H4 (cell line): ENCODE measurements at places on chromosomes 11 and 22.

- no peak for DNase-seq
Measured at GRCh38 chr11:56558574-56558973, 15.5 kb upstream of the OR5M11 start.

- DNase-seq, result peak; percentile 24
Measured at GRCh38 chr22:40345815-40346184, 500 bp upstream of the ADSL start.

DNA sequence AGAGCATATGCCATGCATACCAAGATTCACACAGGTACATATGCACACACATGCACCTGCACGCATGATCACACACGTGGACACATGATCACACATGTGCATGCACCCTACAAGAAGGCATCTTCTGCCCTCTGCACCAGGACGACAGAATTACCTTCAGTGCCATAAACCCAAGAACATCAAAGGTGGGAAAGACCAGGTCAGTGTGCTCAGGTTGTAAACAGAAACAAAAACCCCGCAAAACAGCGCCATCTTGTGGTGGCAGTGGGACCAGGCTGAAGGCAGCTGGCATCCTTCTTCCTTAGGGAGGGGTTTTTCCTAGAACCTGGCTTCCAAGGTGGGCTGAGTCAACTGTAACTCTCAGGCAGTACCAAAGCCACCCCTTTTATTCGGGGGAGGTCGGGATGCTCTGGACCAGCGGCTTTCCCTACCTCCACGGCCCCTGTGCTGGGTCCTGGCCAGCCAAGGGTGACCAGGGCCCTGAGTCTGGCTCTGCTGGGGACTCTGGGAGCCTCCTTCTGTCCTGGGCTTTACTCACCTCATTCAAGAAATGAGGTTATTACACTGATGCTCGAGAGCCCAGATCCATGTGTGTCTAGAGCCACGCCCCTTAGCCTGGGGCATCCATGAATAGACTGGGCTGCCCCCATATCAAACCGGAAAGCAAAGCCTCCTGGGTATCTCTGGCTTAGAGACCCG, 69.4 kb upstream of the FGF3 start:
- peak; percentile 55 for DNase-seq

GRCh38 chr11:86291466-86292262, 10.4 kb upstream of the HIKESHI start:
- DNase-seq, result peak; percentile 44

- no peak for DNase-seq
Measured at GRCh38 chr11:130074736-130075135, 5.0 kb downstream of the APLP2 start.

DNA sequence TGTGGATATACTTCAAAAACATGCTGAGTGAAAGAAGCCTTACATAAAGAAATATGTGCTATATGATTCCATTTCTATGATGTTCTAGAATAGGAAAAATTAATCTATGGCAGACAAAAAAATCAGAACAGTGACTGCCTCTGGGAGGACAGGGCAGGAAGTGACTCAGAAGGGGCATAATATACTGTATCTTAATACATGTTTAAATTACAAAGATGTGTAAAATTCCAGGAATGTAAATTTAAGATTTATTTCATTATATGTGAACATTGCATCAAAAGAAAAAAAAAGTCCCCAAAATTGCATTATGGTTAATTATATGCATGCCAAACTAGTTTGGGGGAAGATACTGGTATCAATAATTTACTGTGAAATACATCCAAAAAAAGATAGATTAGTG, 32.2 kb downstream of the SBF2 start:
- no peak for DNase-seq

DNA sequence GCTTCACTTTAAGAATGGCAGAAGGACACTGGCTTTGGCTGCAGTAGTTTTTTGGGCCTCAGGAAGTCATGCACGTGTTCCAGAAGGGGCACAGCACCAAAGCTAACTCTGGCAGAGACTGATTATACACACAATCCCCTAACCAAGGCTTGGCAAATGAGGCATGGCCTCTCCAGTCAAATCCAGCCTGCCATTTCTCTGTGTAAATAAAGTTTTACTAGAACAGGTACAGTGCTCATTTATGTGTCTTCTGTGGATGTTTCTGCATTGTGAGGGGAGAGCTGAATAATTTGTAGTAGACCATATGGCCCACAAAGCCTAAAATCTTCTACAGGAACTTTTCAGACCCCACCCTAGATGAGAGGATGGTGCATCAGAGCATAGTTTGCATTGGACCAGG, 46.4 kb upstream of the MN1 start:
- no peak for DNase-seq

DNA sequence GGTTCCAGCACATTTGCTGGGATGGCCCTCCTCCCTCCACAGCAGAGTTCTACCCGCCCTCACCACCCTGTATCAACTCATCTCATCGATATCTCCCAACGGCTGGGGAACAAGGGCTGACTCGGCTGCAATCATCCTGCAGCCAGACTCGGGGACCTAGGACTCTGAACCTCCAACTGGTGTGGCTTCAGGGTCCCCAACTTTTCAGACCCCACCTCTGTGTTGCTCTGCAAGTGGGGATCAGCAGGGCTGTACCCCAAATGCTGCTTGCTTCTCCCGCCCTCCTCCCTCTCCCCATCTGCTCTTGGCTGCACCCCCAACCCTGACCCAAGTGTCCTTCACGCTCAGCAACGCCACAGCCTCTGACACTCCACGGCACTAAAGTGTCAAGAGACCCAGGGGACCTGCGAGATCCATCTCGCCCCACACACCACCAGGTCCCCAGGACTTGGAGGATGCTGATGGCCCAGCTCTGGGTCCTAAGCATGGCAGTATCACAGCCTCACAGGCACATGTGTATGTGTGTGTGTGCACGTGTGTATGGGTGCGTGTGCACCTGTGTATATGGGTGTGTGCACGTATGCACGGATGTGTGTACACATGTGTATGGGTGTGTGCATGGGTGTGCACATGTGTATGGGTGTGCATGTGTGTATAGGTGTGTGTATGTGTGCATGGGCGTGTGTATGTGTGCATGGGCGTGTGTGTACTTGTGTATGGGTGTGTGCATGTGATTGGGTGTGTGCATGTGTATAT, 26.4 kb downstream of the KCNQ1 start:
- DNase-seq, result no peak

- no peak for DNase-seq
Measured at GRCh38 chr22:24107661-24108060, 73.6 kb upstream of the SUSD2 start.

DNA sequence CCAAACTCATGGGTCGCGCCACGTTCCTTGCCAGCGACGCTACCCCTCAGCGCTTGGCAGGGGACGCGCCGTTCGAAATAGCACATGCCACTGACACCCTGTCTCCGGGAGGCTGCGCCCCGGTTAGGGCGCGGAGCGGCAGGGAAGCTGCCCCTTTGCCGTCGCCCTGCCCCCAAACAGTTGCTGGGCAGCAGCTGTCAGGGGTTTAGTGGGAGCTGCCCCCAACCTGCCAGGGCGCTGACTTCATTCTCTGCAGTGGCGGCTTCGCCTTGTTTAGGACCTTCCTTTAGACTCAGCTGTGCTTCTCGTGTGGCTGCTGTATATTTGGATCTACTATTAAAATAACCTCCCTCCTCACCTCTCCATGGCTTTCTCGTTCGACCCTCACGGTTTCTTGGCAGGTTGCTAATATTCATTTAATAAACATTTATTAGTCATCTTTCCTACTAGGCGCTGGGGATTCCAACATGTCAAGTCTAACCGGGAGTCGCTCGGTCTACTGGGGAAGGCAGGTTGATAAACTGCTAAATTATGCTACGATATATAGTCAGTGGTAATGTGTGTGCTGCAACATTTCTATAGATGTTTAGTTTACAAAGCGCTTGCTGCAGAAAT, 782 bp downstream of the TMEM109 start:
- DNase-seq, result no peak

DNA sequence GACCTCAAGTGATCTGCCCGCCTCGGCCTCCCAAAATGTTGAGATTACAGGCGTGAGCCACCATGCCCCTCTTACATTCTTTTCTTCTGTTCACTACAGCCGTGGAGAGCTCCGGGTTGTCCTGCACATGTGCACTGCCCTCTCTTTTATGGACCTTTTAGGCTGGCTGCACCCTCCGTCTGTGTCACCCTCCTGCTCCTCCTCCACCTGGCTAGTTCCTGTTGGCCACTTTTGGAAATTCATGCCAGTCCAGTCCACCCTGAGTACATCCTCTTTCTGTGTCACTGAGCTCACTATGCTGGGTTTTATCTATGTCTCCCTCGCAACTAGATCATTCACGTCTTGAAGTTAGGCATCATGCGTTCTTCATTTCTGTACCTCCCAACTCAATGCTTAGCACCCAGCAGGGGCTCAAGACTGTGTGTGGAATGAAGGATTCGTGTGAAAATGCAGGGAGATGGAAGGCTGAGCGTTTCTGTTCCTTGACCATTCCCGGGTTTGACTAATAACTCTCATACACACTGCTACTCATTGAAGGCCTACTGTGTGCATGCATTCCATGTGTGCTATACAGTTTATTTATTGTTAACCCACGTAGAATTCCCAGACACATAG, 60.6 kb downstream of the PTPRJ start:
- DNase-seq, result no peak
